Stimulated activated CD8-positive, alpha-beta memory T cell treated with anti-CD3 and anti-CD28 coated beads, Interleukin-4, amount 100 ng/mL, for 1 hour (primary cell): ENCODE measurements at places on chromosomes 6 and 20.

DNA sequence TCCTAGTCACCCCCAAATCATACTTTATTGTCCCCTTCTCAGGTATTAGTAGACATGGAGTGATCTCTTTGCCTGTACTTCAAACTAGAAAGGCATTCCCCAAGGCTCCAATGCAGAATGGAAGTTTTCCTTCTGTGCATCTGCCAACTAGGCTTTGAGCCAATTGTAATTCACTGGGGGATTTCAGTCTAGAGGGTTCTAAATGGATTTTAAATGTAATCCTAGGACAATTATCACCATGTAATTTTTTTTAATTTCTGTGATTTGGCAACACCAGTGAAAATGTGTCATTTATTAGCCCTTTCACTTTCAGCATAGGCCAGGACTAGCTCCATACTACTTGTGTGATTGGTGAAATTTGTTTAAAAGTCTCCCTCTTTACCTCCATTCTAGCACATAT is 557.6 kb upstream of the MARCKS start:
- DNase-seq: no peak

GRCh38 chr6:38782616-38783015 is 67.5 kb downstream of the DNAH8 start:
- DNase-seq: no peak

GRCh38 chr20:51106011-51106410 is 83.1 kb upstream of the KCNG1 start:
- no peak for DNase-seq

DNA sequence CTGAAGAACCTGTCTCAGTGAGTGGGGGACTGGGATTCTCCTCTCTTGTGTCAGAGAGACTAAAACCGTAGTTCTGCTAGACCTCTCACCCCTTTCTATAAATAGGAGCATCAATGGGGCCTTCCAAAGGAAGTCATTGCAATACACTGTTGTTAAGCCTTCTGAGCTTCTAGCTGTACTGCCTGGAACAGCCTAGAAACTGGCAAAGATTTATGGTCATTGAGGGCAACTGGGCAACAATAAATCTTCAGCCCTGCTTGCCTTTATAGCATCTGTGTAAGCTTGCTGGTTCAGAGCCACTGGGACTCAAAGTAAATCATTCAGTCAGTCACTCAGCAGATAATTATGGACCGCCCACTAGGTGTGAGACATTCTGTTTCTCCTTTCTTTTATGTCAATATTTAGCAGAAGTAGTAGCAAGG is 53.2 kb downstream of the PPP1R14C start:
- no peak for DNase-seq

- no peak for DNase-seq
Observed at GRCh38 chr20:44092551-44093248, 94.3 kb downstream of the JPH2 start.

DNA sequence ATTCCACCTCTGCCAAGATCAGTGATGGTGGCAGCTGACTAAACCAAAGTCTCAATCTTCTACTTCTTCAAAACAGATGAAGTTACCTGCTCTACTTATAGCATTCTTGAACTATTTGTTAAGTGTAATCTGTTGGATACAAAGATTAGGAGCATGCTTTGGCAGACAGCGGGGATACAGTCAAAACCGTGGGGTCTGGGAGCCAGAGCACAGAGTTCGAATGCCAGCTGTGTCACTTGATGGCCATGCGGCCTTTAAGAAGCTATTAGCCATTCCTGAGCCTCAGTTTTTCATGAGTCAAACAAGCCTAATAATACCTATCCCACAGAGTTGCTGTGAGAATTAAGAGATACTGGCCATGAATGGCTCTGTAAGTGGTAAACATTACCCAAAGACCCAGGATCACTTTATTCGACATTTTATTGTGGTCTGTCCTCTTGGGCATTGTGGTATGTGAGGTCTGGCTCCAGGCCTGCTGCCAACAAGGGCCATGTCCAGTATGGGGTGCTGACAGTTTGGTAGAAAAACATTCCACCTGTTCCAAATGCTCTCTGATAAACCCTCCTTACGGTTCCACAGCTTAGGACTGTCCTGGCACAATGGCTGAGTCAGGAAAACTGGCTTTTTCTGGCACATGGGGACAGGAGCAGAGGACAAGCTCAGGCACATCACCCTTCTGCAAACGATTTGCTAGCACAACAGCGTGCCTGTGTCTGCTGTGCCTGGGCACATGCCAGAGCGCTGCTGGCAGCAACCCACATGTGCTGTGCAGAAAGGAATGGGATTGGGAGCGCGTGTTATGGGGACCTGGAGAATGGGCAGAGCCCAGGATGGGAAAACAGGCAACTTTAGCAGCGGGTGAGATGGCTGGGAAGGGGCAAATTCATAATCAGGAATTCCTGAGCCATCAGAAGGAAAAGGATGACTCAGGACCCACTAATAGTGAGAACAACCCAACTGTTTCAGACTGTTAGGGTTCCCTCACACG is 15.7 kb upstream of the FAM83C start:
- DNase-seq: no peak

DNA sequence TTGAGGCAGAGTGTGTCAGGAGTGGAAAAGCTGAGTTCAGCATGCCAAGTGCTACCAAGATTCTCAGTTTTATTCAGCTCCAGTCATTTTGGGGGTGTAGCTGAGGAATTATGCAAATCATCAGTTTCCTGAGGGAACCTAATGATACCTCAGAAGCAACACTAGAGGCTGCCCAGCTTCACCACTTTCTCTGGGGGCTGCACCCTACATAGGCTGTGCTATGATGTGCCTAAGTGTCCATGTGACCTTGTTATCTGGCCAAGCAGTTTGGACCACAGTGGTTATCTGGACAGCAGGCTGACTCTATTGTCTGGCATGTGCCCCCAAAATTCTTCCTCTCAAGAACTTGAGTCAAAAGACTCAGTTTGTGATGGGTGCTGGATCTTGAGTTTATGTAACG is 374.6 kb upstream of the SYNCRIP start:
- no peak for DNase-seq

GRCh38 chr6:13536796-13537526 is 37.4 kb upstream of the SIRT5 start:
- DNase-seq: no peak

GRCh38 chr6:33072508-33073100 is 845 bp downstream of the HLA-DPA1 start:
- DNase-seq: no peak

DNA sequence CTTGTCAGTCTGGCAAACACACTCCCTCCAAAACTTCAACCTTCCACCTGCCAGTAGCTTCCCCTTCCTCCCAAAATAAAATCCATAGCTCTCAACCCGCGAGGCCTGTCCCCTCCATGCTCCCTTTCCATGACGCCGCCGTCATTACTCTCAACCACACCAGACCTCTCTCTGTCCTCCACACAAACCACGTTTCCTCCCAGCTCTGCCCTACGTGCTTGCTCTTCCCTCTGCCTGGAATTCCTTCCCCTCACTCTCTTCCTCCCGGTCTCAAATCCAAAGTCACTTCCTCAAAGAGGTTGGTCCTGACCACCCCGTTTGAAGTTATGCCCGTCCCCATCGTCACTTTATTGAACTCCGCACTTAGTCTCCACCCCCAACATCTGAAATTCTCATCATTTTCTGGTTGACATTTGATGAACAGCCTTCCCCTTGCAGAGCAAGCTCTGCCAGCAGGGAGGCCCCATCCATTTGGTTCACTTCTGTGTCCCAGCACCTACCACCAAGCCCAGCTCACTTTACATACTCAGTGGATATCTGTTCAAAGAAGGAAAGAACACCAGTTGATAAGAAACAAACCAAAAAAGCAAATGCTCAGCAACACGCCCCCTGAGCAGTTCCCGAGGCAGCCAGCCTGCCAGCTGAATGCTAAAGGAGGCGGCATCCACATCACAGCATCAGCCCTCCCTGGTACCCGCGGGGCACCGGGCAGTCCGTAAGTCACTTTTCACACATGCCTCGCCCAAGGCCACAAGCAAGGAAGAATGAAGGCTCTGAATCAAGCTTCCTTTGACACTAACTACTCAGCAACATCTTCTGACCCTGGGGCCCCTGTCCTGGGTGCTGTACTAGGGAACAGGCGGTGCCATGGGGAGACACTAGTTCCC is 125.0 kb downstream of the NFATC2 start:
- DNase-seq: no peak

DNA sequence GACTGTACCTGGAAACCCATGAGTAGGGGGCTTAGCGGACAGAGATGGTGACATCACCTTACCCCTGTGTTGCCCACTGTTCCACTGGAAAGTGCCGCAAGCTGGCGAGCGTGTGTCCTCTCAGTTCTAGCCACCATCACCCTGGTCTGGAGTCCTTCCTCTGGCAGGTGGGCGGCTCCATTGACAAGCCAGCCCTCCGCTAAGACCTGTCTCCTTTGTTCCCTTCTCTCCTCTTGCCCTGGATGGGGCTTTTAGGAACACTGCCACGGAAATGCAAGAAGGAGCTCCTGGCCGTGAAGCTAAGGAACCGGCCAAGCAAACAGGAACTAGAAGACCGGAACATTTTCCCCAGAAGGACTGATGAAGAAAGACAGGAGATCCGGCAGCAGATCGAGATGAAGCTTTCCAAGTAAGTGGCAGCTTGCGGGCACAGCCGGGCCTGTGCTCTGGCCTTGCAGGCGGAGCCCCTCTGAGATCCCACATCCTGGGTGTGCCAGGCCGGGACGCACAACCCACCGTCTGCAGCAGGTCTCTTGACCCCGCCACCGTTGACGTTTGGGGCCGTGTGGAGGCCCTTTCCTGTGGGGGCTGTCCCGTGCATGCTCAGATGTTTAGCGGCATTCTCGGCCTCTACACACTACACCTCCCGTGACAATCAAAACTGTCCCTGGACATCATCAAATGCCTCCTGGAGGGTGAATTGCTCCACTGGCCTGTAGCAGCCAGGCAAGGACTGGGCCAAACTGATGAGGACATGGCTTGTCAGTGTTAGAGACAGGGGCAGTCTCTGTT is 127.5 kb downstream of the SYCP2 start:
- no peak for DNase-seq
